Myocyte (in vitro differentiated cells): ENCODE measurements at places on chromosomes 7 and 10. TPM values are rescaled to one million over a fixed set of nuclear protein-coding genes. Genes with fewer than 3 reads are reported as not detected.

Gene DPYSL4
- total RNA-seq, result 21.0 and 22.3 TPM in 2 replicates

Gene UCN3
- total RNA-seq, result not detected in 2 replicates

DNA sequence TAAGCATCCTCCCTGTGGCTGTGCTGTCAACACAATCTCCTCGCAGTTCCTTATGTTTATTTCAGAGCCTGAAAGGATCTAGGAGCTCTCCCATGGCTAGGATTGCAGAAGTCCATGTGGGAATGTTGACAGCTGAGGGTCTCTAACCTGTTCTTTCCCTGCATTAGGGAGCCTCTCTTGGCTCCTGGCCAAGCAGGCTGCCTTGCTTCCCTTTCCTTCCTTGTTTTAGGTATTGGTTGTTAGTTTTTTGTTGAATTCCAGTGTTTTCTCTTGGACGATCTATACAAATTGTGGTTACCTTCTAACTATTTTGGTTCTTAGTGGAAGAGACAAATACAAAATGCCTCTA lies 171.8 kb downstream of the MLLT10 start:
- DNase-seq, result no peak

GRCh38 chr7:1505731-1506550 lies 1.8 kb upstream of the INTS1 start:
- DNase-seq, result no peak

Gene ASZ1
- not detected in 2 replicates for total RNA-seq

Gene MINPP1
- total RNA-seq, result 23.9 and 24.9 TPM in 2 replicates

Gene HPSE2
- not detected in 2 replicates for total RNA-seq

GRCh38 chr7:1028044-1028770 lies 16.1 kb upstream of the GPR146 start:
- peak; percentile 94 for DNase-seq

GRCh38 chr10:11551916-11552602 lies 59.4 kb downstream of the USP6NL start:
- DNase-seq, result peak; percentile 58

Gene PRSS37
- total RNA-seq, result not detected in 2 replicates
